Keratinocyte (primary cell): ENCODE measurements at places on chromosomes 7 and 10. TPM values are rescaled to one million over a fixed set of nuclear protein-coding genes. Genes with fewer than 3 reads are reported as not detected.
A peak's percentile ranks its signal among the peaks of the same experiment; 100 is the strongest.

DNA sequence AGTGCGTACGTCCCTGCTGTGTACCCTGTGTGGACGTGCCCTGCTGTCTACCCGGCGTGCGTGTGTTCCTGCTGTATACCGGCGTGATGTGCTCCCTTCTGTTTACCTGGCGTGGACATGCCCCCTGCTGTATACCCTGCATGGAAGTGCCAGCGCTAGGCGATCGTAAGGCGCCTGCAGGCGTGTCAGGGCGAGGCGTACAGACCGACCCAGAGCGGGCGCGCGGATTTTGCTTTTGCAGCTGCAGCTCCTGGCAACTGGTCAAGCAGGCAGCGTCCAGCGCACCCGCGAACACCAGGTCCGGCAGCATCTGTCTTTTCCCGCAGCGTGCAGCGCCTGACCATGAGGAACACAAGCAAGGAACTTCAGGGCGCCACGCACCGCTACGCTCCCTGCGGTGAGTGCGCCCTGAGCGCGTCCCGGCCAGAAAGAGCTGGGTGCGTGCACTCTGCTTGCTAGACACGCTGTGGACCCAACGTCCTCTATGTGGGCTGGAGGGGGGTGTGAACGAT lies 680 bp downstream of the C7orf57 start:
- DNase-seq: no peak

- no peak for DNase-seq
Observed at GRCh38 chr7:96699219-96699871, 10.3 kb downstream of the SEM1 start.

DNA sequence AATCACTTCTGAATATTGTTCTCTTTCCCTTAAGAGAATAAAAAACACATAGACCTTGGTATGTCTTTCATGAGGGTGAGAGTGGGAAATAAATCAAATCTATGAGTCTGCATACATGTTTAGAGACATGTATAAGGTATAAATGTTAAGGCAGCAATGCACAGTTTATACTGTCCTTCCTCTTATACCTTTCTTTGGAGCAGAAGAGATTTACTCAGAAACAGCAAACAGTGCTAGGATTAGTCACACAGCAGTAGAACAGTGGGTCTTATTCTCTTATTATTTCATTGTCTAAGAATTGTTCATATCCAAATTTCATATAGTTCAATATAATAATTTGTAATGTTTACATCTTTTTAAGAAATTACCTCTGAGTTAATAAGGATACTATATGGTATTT lies 126.7 kb upstream of the TMEM196 start:
- DNase-seq: no peak

MMP21 gene
- polyA plus RNA-seq: not detected in 3 replicates

DNA sequence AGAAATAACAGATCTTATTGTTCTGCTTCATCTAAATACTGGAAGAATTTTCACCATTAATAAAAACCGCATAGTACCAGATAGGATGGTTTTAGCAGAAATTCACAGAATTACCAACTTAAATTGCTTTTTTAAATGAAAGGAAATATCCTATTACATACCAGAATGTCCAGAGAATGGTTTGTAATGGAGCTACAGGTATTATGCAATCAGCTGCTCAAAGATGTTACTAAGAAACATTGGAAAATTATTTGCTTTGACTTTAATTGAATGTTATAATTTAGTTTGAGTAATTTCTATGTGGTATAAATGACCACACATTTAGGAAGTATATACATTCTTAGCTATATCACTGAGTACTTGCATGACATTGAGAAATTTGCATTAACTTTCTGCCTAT lies 338.3 kb downstream of the ETV1 start:
- DNase-seq: no peak

SLC18A2 gene
- polyA plus RNA-seq: not detected in 3 replicates

- DNase-seq: no peak
Observed at GRCh38 chr7:158280448-158281144, 307.0 kb downstream of the PTPRN2 start.

GRCh38 chr10:113345826-113346624 lies 206.8 kb upstream of the HABP2 start:
- no peak for DNase-seq

AFAP1L2 gene
- 36.8 to 52.5 TPM (median 40.4 TPM) in 3 replicates for polyA plus RNA-seq

GRCh38 chr7:139730746-139731612 lies 46.8 kb downstream of the HIPK2 start:
- no peak for DNase-seq

GRCh38 chr7:47027695-47028240 lies 554.1 kb downstream of the TNS3 start:
- no peak for DNase-seq

GRCh38 chr7:87370660-87371180 lies 25.3 kb downstream of the CROT start:
- no peak for DNase-seq

SLC18A3 gene
- polyA plus RNA-seq: not detected in 3 replicates

DNA sequence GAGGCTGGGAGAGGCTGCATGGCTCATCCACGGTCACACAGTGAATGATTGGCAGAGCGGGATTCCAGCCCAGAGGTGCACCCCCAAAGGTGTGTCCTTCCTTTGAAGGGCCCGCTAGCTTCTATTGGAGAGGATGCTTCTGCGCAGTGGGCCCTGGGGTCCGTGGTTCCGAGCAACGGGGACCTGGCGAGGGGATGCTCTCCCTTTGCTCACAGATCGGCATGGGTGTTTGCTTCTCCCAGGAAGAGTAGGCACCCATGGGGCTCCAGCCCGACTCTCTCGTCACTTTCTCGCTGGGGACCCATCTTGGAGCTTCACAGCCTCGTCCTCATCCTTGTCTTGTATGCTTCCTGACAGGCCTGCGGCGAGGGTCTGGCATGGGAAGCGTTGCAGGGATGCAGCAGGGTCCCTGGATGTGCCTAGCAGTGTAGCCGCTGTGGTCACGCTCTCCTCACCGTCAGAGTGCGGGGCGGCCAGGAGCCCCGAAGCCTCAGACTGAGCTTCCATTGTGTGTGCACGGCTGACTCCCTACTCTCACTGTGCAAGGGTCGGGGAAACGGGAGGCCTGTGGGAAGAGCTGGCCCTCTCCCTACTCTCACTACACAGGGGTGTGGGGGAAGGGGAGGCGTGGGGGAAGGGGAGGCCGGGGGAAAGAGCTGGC lies 538.5 kb upstream of the FOXK1 start:
- DNase-seq: no peak

NCF1 gene
- polyA plus RNA-seq: 0.05 to 0.40 TPM (median 0.09 TPM) in 3 replicates

MKRN1 gene
- 43.1 to 52.9 TPM (median 50.4 TPM) in 3 replicates for polyA plus RNA-seq

DNA sequence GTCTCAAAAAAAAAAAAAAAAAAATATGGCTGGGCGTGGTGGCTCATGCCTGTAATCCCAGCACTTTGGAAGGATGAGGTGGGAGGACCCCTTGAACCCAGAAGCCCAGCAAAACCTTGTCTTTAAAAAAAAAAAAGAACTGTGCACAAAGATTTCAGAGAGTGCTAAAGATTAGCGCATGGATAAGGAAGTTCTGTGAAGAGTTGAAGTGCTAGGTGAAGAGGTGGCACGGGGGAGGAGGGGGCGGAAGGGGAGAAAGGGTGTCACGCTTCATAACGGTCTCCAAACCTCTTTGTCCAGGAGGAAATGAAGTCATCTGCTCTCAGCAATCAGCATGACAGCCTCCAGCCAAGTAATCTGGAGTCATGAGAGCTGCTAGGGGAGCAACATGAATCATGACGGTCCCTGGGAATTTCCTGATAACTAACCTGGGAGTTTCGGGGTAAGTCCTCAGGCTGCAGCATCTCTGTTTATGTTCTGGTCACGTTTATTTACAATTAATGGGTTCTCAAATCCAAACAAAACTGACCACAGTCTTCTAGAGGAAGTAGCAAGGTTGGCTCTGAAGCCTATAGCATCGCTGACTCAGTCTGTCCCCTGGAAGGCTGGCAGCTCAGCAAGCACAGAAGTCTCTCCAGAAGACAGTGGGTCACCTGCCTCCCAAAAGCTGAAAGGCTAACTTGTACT lies 1.9 kb upstream of the PLAU start:
- peak; percentile 92 for DNase-seq

C10orf62 gene
- 0.06 to 0.08 TPM in 2 of 3 replicates, not detected in the other for polyA plus RNA-seq

KCTD7 gene
- polyA plus RNA-seq: 3.7 to 5.2 TPM (median 4.6 TPM) in 3 replicates

FRMD4A gene
- polyA plus RNA-seq: 12.1 to 20.8 TPM (median 12.9 TPM) in 3 replicates

GRCh38 chr10:1491901-1492300 lies 245.4 kb downstream of the ADARB2 start:
- DNase-seq: no peak

DNA sequence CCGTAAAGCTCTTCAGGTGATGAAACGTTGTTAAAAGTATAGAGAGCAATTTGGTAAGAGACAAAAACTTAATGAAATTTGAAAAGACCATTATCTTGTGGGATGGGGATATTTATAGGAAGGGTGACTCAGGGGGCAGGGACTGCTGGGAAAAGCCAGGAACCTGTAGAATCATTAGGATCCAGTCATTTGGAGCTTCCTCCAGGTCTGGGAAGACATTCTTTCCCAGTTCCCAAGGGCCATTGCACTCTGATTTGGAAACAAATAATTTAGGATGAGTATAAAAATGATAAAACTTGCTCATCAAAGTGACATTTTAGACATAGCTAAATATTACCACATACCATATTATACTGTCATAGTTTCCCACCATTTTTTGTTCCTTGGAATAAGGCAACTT lies 143.9 kb downstream of the PFKFB3 start:
- no peak for DNase-seq

- DNase-seq: no peak
Observed at GRCh38 chr10:100041306-100042002, 31.7 kb upstream of the DNMBP start.

TAF5 gene
- 2.4 to 4.4 TPM (median 2.8 TPM) in 3 replicates for polyA plus RNA-seq

DNA sequence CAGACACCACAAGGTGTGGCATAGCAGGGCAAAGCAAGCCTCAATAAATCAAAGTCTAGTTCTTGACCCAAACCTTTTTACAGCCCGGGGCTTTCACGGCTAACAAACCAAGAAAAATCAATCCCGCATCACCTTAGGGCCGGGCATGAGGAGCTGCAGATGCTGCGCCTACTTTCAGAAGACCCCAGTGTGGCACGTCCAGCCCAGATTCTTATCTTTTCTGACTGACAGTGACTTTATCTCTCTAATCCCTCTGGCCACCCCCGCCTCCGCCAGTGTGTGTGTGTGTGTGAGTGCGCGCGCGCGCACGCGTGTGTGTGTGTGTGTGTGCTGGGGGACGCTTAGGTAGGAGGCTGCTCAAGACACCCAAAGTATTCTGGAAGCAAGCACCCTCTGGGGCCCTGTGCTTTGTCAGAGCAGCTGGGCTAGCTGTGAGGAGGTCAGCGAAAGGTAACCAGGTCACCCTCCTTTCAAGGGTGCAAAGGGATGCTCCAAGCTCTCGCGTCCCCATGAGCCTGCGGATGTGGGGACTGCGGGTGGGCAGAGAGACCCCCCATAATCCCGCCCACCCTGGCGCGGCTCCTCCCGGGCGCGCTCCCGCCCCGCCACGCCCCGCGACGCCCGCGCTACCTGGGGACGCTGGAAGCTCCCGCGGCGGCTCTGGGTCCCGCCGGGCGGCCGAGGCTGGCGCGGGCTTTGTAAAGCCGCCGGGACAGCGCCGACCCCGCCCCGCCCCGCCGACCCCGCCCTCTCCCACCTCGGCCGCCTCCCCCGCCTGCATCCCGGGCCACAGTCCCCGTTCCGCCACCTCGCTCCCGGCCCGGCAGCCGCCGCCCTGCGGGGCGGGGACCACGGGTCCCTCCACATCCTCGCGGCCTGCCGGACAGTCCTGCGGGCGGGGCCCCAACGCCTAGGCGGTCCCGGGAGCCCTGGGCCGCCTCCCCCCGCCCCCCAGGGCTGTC lies 57.1 kb upstream of the RHOBTB1 start:
- DNase-seq: no peak

GRCh38 chr10:79130846-79131245 lies 62.1 kb downstream of the ZMIZ1 start:
- no peak for DNase-seq

SPDYE8 gene
- not detected in 3 replicates for polyA plus RNA-seq

DNA sequence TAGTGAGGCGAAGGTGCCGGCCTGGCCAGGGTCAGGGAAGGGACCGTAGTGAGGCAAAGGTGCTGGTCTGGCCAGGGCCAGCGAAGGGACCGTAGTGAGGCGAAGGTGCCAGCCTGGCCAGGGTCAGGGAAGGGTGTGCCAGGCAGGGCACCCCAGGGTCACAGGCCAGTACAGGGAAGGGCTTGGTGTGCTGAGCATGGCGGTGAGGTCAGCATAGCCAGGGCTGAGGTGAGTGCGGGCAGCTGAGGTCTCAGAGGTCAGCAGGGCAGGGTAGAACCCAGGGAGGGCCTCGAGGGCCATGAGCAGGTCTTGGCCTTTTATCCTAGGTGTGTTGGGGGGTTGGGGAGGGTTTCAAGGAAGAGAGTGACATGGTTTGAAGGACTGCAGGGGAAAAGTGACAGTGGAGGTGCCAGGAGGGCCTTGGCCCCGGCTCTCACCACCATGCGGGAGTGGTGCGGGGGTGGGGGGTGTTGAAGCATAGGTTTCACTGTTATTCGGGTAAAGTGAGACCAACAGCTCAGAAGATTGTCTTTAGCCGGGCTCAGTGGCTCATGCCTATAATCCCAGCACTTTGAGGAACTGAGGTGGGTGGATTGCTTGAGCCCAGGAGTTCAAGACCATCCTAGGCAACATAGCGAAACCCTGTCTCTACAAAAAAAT lies 93.3 kb downstream of the CHST15 start:
- no peak for DNase-seq

GRCh38 chr7:5350174-5350463 lies 67.4 kb downstream of the SLC29A4 start:
- DNase-seq: no peak

GRCh38 chr7:169276-170172 lies 22.8 kb upstream of the FAM20C start:
- DNase-seq: no peak

DNA sequence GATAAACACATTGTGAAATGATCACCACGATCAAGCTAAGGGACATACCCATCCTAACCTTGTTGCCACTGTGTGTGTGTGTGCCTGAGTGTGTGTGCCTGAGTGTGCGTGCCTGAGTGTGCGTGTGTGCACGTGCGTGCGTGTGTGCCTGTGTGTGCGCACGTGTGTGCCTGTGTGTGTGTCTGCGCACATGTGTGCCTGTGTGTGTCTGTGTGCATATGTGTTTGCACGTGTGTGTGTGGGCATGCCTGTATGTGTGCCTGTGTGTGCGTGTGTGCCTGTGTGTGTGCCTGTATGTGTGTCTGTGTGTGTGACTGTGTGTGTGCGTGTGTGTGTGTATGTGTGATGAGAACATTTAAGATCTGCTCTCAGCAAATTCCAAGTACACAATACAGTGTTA lies 244.1 kb upstream of the DPP6 start:
- DNase-seq: no peak

FRMPD2 gene
- not detected in 3 replicates for polyA plus RNA-seq

GRCh38 chr10:14016011-14016536 lies 314.6 kb downstream of the FRMD4A start:
- DNase-seq: no peak

DNA sequence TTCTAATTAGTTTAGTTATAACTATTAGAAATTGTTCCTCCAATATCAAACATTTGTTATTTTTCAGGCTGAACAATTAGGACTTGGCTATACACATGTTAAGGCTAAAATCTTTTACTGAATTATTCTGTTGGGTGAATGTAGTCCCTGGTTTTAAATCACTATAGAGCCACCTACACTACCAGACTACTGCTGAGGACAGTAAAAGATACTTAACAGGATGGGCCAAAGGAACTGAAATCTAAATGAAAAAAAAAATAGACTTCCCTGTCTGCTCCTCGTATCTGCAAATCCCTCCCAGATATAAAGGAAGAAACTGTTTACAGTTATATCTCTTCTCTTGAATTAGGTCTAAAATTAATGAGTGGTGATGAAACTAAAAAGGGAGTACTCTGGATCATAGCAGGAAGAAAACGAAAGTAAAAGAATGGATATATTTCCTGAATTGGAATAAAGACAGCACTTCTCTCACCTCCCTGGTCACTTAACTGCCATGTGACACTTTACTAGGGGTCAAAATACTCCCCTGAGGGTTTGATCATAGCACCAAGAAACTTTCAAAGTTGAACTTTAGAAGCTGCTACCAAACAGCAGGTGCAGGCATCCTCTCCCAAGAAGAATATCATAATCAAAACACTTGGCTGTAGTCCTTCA lies 12.7 kb downstream of the FBXW4 start:
- DNase-seq: no peak

KIAA1549 gene
- 0.70 to 1.6 TPM (median 1.1 TPM) in 3 replicates for polyA plus RNA-seq
